ENCODE measurements at places on chromosomes 3 and 15.

GRCh38 chr15:74906450-74907162, at the start of gene FAM219B:
Gene FAM219B, minus strand, starts transcription at chr15:74906851. Its CDS starts 51 bp downstream, at chr15:74906800.
- peak; percentile 89 for DNase-seq

- DNase-seq = no peak
These were observed 40.3 kb downstream of the RPL22L1 start for GRCh38 chr3:170829546-170830272.

DNA sequence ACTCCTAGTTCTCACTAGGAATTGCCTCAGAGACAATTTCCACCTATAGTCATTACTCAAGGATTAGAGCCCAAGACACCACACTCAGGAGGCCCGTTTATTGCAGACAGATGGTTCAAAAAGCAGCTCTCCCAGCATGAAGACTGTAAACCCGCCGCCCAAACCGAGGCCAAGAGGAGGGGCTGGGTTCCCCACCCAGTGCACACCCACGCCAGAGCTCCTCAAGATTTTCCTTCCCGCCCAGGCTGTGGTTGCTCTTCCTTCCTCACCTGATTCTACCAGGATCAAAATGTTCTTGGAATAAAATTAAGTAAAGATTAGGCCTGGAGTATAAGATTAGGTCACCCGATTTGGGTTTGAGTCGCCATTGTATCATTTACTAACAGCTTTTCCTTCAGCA, 364.4 kb downstream of the MECOM start:
- DNase-seq = peak; percentile 60

DNA sequence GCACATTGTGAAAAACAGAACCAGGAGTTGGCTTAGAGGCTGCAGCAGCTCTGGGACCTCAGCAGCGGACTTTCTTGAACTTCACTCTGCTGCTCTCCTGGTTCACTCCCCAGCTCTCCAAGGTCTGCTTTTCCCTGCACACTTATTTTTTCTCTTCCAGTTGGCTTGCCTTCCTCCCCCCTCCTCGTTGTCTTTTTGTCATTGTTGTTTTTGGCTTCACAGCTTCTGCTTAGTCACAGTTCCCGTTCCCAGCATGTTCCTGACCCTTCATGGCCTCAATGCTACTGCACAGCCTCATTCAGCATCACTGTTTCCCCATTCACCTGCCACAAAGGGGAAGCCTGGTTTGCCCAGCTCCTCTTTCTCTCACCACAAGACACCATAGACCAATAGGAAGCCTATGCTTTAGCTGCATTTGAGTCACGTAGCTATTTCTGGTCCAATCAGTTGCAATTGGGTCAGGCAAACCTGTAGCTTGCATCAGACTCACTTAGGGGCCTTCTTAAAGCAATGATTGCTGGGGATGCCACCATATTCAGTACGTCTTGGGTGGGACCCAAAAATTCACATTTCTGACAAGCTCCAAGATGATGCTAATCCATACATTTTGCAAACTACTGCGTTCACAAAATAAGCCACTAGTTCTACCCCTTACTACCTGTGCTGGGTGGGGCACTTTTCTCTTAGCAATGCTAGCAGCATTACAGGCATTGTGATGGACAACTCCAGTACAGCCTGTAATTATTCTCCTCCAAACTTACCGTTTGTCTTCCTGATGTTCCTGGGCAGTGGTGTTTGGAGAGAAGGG, 7.8 kb upstream of the SUMF1 start:
- no peak for DNase-seq

DNA sequence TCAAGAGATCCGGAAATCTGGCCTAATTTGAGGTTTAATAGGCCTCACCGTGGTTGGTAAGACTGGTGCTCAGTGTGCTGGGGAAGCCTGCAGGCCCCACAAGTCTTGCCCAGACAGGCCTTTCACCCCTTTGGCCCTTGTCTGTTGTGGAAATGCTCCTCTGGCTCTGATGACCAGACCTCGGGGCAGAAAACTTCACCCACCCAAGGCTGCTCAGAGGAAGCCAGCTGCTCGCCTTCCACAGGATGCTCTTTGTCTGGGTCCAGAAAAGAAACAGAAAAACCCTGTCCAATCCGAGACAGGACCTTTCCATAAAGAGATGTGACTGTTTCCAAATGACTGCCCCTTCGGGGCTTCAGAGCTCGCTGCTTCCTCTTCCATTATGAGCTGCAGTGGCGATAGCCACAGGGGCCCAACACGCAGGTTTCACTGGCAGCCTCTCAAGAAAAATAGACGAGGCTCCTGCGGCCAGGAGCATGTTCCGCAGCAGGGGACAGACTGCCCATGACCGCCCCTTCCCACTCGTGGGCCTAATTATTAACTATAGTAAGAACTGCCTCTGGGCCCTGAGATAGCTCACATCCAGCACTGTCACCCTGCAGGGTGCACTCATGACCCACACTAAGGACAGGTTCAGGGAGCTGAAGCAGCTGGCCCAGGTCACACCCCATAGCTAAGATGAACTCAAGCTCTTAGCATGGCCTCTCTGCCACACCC, 6.8 kb upstream of the SNX22 start:
- no peak for DNase-seq

DNA sequence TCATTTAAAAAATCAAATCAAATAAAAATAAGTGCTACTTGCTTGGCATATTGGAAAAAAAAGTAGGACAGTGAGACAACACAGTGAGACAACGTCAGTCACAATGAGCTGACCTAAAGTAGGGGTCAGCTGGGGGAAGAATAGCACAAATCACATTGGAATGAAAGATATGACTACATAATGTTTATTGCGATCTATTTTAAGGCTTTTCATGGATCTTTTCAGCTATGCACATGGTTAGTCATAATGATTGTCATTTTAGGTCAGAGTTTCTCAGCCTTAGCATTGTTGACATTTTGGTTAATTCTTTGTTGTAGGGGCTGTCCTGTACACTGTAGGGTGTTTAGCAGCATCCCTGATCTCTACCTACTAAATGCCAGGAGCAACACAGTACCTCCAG, 44.5 kb downstream of the CMSS1 start:
- no peak for DNase-seq

DNA sequence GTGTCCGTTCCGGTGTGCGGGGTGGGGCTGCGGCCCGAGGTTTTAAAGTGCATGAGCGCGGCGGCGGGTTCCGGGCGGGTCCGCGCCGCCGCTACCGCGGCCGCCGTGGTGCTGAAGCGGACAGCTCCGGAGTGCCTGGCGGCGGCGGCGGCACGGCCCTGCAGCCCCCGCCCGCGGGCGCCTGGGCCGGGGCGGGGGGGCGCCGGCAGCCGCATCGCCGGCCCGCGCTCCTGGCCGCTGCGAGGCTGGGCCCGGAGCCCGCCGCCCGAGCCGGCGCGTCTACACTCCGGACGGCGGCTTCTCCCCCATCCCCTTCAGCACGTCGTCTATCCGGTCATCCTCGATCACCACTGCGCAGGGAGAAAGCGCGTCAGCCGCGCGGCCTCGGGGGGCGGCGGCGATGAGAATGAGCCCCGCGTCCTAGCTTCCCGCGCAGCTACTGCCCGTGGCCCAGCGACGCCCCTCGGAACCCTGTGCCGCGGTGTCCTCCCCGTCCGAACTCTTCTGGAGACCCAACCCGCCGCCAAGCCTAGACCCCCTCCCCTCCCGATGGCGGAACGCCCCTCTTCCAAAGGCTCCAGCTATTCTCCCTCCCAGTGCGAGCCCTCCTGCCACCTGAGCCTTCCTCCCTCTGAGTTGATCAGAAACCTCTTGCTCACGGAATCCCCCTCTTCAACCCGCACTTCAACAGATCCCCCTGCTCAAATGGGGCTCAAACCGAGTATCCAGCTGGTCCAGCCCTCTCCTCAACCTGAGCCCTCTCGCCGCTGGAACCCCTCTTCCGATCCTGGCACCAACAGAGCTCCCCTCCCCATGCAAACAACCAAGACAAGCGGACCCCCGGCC, 1.3 kb downstream of the CAMK2N2 start:
- peak; percentile 76 for DNase-seq

- DNase-seq = no peak
These were observed 5.5 kb downstream of the WDR73 start for GRCh38 chr15:84648539-84648938.

GRCh38 chr3:146052791-146053310, 108.1 kb downstream of the PLOD2 start:
- no peak for DNase-seq

DNA sequence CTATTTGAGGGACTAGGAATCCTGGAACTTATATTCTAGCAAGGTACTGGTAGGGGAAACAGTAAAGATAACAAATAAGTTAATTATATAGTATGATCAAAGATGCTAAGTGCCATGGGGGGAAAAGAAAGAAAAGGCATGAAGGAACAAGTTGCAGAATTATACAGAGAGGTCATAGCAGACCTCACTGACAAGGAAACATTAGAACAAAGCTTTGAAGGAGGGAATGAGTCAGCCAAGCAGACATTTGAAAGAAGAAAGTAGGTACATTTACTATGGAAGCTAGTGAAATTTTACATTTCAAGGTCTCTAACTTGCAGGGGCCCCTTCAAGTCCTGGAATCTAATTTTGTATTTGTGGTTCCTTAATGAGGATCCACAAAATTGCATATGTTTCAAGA, 57.2 kb upstream of the TIPARP start:
- no peak for DNase-seq

DNA sequence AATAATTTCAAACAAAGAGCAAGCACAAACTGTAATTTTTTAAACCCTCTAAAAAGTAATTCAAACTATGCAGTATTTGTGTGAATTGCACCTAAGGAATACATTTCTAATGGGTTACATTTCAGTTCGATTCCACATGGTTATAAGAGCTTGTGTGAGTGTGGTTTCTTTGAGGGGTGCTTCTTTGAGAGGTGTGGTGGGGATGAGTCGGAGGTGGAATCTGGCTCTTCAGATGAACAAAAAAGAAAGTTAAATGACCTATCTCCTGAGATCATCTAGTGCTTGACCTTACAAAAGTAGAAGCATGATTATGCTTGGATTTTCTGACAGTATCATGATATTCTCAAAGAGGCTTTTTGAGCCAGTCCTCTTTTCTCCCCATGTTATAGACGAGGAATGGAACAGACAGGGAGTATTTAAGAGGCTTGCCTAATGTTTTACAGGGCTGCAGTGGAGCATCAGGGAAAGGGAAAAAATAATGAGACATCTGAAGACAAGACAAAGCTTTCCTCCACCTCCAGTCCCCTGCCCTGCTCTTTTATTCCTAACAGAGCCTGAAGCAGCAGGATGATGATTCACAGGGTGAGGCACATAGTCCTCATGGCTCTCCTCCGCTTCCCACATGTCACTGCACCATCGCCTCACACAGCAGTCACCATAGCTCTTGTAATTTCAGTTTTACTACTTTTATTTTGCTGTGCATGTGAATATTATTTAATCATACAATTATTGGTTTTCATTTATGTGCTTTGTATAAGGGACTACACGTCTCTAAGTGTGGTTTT, 82.0 kb downstream of the LYSMD4 start:
- DNase-seq = no peak

DNA sequence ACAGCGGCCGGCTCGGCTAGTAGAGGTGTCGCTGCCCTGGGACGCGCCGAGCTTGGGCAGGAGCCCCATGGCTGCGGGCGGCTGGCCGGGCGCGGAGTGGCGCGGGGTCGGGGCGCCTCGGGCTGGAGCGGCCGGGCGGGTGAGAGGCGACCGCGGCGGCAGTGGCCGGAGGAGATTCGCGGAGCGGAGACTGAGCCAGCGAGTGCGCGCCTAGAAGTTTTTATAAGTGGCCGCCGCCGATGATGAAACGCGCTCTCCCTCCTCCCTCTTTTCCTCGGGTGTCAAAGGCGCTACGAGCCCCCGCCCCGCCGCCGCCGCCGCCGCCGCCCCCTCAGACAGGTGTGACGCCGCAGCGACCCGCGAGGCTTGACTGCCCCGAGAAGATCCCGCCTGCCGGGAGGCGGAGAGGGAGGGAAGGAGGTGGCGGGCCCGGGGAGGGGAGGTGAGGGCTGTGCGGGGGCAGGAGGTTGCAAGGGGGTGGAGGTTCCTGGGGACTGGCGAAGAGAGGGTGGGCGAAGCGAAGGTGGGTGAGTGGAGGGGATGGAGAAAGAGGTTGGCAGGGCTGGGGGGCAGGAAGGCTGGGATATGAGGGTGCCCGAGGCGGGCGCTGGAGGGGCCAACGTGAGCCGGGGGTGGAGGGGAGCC, at the start of gene SLCO2A1:
TSS of gene SLCO2A1 (minus strand) at position 192 of the 645 bp plus-strand sequence. CDS start at position 69, 123 bp downstream.
- DNase-seq = peak; percentile 55

DNA sequence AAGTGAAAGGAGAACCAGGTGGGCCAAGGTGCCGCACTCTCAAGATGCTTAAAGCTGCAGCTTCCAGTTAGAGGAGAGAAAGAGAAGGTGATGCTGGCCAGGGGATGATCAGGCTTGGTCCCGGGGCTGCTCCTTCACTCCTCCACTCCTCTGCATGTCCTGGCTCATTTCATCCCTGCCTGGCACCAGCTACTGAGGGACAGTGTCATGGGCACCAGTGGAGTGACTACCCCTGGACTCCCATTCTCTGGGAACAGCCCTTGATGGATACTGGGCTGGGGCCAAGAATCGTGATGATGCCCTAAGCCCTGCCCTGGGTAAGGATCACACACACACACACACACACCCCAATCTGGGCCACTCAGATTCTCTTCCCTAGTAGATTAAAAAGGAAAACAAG, 243.7 kb downstream of the UACA start:
- DNase-seq = no peak

GRCh38 chr3:138114431-138114918, 933 bp downstream of the DZIP1L start:
- no peak for DNase-seq

- DNase-seq = no peak
These were observed 29.8 kb downstream of the OXNAD1 start for GRCh38 chr3:16294844-16295243.

GRCh38 chr3:101240719-101241399, 79.5 kb downstream of the IMPG2 start:
- no peak for DNase-seq

- DNase-seq = no peak
These were observed 343.5 kb downstream of the FOXP1 start for GRCh38 chr3:71240034-71240433.

- DNase-seq = peak; percentile 2
These were observed 188.5 kb upstream of the LRRN1 start for GRCh38 chr3:3610581-3611298.

DNA sequence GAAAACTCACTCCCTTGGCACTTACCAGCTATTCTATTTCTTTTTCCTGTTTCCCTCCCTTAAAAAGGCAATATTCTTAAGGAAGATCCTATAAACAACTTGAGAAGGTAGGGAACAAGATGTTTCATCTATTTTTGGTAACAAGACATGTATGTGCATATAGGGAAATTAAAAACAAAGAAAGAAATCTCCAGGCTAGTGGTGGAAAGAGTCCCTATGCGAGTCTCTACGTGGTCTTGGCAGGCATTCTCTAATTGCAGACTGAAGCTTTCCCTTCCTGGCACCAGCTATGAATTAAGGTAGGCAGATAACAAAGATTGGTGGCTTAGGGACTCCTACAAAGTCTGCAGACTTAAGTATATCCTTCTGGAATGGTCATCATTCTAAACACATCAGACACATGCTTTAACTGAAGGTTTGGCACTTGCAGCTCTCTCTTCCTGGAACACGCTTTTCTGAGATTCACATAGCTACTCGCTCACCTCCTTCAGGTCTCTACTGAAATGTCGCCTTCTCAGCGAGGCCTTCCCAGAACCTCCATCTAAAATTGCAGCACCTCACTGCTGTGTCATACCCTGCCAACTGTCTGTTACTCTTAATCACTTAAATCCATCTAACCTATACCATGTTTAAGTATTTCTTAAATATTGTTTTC, 336.0 kb downstream of the VGLL3 start:
- DNase-seq = peak; percentile 8

- DNase-seq = no peak
These were observed 42.8 kb downstream of the ALDH1L1 start for GRCh38 chr3:126137490-126138130.
